Mucosa of gallbladder (tissue), 1 donor: ENCODE measurements at places on chromosomes 1 and 21.

DNA sequence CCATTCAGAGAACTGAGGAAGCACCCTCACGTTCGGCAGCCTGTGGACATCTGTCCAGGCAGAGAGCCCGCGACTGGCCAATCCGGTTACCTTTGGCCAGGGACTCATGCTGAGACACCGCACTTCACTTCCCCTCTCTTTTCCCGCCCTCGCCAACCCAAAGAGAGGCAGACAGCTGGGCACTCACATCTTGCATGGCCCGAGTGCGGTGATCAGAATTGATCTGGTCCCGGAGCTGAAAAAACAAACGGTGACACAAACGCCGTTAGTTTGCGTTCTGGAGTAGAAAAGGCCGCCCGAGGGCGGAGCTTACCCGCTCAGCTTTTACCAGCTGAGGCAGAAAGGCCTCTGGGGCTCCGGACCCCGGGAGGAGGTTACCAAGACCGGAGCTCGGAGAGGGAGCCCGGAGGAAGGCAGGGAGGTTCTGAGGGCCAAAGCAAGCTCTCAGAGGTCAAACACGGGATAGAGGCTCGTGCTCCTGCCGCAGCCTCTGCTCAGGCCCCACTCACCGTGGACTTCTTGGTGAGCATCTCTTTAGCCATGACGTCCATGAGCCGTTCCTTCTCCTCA is 376 bp downstream of the SF3A3 start:
- DNase-seq = no peak

DNA sequence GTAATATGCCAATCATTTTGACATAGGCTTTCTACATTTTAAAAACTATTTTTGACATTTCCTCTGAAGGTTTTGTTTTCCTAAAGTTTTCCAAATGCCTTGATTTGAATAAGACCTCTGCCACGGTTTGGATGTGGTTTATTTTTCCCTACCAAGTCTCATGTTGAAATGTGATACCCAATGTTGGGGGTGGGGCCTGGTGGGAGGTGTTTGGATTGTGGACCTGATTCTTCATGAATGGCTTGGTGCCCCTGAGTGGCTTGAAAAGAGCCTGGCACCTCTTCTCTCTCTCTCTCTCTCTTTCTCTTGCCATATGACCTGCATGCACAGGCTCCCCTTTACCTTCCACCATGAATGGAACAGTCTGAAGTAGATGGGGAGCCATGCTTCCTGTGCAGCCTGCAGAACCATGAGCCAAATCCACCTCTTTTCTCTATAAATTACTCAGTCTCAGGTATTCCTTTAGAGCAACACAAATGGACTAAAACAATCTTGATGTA is 14.8 kb downstream of the MMEL1 start:
- no peak for DNase-seq

- DNase-seq = peak; percentile 60
These were observed 15.2 kb downstream of the RIPK4 start for GRCh38 chr21:41751611-41752011.

- peak; percentile 67 for DNase-seq
These were observed 40.6 kb downstream of the AKNAD1 start for GRCh38 chr1:108816049-108816893.

DNA sequence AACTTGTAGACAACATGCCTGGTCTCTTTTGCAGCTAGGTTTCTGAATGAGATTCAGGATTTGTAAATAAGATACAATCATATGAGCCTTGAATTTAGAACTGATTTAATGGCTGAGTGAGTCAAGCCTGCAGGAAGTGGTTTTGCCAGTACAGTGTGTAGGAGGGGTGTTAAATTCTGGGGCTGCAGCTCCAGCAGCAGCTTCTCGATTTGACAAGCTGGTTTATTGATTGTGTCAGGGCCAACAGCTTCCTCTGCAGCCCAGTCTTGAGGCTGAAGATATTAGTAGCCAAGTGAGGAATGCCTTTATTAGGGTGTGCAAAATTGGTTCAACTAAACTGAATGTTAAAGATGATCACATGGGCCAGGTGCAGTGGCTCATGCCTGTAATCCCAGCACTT is 11.5 kb upstream of the PLA2G5 start:
- DNase-seq = no peak

- DNase-seq = no peak
These were observed 75.9 kb upstream of the LYST start for GRCh38 chr1:235942625-235942934.
